Stimulated activated CD8-positive, alpha-beta memory T cell treated with anti-CD3 and anti-CD28 coated beads, Interleukin-15, amount 100 ng/mL, for 4 hours (primary cell): ENCODE measurements at places on chromosomes 12 and 14.

- DNase-seq: no peak
Measured at GRCh38 chr14:105387530-105387922, 10.8 kb upstream of the TEX22 start.

DNA sequence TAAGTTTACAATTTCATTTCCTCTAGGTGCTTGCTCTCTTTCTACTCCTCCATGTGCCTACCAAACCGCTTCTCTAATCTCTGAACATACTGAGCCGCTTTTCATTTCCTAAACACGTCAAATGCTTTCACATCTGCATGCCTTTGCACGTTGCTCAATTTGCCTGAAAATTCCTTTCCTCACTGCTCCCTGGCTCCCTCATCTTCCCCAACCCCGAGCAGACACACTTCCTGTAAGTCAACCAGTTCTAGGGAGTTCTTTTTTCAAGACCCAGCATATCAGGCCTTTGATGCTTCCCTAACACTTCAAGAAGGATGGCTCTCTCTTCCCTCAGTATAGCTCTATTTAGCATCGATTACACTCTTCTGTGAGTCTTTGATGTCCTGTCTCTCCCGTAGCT lies 50.3 kb downstream of the LMO3 start:
- no peak for DNase-seq

DNA sequence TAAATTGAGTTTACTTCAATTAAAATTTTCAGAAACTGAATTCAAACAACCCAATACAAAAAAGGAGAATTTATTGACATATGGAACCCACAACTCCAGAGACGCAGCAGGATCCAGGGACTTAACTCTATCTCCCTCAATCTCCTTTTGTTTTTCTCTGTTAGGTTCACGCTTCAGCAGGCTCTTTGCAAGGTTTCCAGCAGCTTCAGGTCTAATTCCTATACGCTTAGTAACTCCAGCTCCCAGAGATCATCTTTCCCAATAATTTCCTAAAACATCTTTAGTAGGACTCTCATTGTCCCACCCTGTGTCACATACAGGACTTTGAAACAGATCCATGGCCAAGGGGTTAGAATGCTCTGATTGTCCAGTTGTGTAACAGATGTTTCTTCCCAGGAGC lies 175.2 kb downstream of the RMST start:
- no peak for DNase-seq

GRCh38 chr12:77120156-77121085 lies 55.1 kb upstream of the E2F7 start:
- no peak for DNase-seq

GRCh38 chr14:69852531-69853321 lies 26.5 kb upstream of the SMOC1 start:
- no peak for DNase-seq

- no peak for DNase-seq
Measured at GRCh38 chr14:93582516-93582915, 151.8 kb downstream of the UNC79 start.

- DNase-seq: no peak
Measured at GRCh38 chr12:94405413-94406116, 54.1 kb downstream of the CEP83 start.

DNA sequence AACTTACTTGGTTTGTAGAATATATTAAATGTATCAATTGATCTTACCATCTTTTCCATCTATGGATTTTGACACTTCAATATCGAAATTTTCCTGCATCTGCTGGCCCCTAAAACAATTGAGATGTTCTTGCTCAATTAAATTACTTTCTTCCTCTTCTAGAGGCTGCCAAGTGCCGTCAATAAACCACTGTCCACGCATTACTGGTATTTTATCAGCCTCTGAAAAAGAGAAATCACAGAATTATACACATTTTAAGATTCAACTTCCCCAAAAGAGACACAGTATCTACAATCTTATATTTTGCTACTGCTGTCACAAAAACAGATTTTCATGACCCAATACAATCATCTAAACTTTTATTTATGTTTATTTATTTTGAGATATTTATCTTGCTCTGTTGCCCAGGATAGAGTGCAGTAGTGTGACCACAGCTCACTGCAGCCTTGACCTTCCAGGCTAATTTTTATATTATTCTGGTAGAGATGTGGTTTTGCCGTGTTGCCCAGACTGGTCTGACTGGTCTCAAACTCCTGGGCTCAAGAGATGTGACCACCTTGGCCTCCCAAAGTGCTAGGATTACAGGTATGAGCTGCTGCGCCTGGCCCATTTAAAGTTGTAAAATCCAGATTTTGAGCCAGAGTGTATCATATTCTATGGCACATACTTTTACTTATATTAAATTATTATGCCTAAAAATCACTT lies 49.3 kb downstream of the DDHD1 start:
- DNase-seq: no peak

DNA sequence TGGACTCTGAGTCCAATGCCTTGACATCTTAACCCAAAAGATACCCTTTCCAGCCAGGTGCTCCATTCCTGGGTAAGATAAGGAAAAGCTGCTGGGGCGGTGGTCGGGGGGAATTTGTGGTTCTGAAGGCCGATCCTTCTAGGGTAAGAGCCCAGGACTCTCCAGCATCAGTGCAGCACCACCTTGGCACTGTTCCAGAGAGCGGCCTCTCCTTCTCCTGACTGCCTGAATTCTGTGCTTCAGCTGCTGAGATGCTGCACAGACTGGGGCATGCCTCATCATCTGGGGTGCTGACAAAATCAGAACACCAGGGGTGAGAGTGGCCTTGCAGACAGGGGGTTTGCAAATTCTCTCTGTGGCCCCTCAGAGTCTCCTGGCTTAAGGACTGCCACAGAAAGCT lies 87.5 kb downstream of the SPTB start:
- no peak for DNase-seq

DNA sequence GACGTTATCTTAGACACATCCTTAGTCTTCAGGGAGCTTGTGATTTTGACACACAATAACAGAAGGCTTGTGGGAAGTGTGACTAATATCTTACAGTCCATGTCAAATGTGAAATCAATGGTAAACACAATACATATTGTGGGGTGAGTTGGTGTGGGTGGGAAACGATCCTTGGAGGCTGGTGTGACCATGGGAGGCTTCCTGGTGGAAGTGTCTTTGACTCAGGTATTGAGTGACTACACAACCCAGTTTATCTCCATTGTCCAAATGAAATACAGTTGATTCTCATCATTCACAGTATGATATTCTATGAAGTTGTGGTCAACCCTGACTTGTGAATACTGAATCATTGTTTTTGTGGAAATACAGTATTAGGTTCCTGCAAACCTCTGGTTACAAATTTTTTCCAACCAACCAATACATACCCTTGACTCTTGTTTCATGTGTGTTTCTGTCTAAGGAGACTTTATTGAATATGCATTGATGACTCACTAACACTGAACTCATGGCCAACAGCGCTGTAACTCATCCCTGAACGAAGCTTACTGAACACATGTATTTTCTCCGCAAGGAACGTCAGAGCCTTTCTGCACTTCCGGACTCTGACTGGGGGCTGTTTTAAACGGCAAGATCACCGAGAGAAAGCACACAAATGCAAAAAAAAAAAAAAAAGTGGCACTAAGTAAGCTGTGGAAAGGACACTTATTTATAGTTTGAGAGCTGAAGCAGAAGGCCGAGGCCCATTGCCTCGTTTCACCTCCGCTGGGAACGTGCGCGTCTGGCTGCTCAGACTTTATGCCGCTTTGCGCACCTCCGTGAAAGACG lies 59.0 kb downstream of the CLMN start:
- DNase-seq: no peak

GRCh38 chr14:23432102-23432925 lies 3.1 kb downstream of the MYH7 start:
- DNase-seq: no peak

DNA sequence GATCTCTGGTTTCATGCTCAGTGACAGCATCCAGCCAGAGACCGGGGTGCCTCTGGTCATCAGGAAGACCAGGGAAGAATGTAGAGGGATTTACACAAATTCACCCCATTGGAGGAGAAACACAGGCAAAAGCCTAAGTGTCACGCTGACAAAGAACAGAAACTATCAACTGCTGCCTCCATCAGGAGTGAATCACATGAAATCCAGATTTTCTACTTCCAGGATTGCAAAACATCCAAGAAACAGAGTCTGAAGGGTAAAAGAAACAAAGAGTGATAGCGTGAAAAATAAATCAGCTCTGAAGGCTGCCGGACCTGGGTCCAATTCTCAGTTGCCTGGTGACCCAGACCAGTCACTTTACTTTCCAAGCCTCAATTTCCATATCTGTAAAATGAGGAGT lies 136.1 kb upstream of the MAP1LC3B2 start:
- DNase-seq: no peak

GRCh38 chr14:97218691-97219430 lies 421.7 kb downstream of the VRK1 start:
- peak; percentile 7 for DNase-seq

GRCh38 chr12:85575120-85576096 lies 260.8 kb downstream of the RASSF9 start:
- DNase-seq: no peak

- no peak for DNase-seq
Measured at GRCh38 chr14:96102081-96102856, 63.1 kb downstream of the C14orf132 start.

GRCh38 chr12:47777151-47777550 lies 4.1 kb downstream of the SLC48A1 start:
- DNase-seq: no peak

DNA sequence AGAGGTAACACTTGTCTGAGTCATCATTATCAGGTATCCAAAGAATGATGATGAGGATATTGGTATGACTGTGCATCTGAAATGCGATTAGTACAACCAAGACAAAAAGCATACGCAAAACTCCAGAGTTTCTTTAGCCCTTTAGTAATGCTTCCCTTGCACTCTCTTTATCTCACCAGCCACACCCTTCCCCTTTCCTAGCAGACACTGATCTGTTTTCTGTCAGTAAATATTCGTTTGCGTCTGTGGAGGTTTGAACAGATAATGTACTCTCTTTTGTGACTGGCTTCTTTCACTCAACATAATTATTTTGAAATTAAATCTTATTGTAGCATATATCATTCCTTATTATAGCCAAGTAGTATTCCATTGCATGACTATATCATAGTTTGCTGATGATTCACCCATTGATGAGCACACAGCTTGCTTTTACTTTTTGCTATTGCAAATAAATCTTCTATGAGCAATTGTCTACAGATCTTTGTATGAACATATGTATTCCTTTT lies 775.7 kb downstream of the SLC6A15 start:
- no peak for DNase-seq

GRCh38 chr12:6140651-6141447 lies 16.4 kb upstream of the VWF start:
- peak; percentile 12 for DNase-seq

GRCh38 chr12:103913100-103913499 lies 17.1 kb upstream of the HSP90B1 start:
- no peak for DNase-seq

GRCh38 chr14:104138098-104138717 lies at the start of gene KIF26A:
KIF26A (plus strand) TSS chr14:104138587; CDS start chr14:104138723, 136 bp downstream.
- DNase-seq: no peak

DNA sequence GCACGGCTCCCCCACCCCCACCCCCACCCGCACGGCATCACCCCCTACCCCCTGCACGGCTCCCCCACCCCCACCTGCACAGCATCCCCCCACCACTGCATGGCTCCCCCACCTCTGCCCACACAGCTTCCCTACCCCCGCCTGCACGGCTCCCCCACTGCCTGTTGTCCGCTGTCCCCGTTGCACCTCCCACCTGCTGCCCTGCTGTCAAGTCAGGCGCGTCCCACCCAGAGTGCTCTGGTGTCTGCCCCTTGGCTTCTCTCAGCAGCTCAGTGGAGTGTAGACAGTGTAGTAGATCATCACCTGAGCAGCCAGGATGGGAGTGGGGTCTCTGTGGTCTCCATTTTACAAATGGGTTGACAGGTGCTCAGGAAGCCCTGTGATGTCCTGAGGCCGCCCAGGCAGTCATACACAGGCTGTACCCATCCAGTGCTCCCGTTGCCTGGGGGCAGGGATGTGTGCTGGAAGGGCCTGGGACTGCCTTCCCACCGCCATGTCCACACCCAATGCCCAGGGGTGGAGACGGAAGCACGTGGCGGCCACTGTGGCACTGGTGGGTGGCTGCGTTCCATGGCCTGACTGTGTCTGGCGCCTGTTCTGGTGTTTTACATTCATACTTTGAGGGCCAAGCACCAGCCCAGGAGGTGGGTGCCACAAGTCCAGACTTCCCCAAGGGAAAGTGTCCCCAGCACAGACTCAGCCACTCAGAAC lies 32.5 kb downstream of the PACS2 start:
- no peak for DNase-seq

DNA sequence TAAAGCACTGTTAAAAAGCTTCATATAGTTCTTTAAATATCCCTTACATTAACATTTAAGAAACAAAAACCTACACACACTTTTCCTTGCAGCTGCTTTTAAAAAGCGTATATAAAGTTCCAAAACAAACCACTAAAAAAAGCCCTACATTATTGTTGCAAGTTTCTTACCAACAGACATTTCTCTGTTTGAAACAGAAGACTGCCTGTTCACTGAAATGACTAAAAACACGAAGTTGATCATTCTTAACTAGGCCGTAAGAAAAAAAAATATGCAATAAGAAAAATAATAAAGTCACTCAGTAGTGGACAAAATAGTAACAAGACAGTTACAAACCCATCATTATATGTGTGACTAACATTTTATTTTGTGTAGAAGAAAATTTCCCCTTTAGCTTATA lies 37.3 kb downstream of the KIF21A start:
- DNase-seq: no peak

DNA sequence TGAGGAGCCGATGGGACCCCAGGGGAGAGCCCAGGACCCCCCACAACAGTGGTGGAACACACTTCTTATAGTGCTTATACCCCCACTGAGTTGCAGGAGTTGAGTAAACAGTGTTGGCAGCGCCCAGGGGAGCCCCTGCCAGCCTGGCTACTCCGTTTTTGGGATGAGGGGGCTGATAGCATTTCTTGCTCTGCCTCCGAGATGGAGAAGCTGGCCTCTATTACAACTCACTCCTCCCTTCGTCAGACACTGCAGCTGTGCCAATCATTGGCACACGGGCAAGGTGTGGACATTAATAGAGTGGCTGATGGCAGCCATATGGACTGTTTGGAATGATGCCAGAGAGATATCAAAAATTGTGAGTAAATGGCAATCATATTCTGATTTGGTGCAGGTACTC lies 94.9 kb upstream of the TMPO start:
- no peak for DNase-seq

- no peak for DNase-seq
Measured at GRCh38 chr14:104161602-104162367, 23.4 kb downstream of the KIF26A start.

GRCh38 chr12:103331643-103332042 lies 164.1 kb downstream of the C12orf42 start:
- no peak for DNase-seq

- DNase-seq: no peak
Measured at GRCh38 chr12:56713345-56713744, 11.8 kb downstream of the NACA start.

GRCh38 chr12:41459111-41459905 lies 271.2 kb downstream of the PDZRN4 start:
- no peak for DNase-seq

- no peak for DNase-seq
Measured at GRCh38 chr14:31243860-31244259, 36.3 kb upstream of the HECTD1 start.

- DNase-seq: no peak
Measured at GRCh38 chr12:48788854-48789775, at the start of gene ADCY6. ADCY6 (minus strand) TSS chr12:48789089; CDS start chr12:48783434, 5,655 bp downstream.

GRCh38 chr12:32726286-32726685 lies 29.4 kb downstream of the YARS2 start:
- DNase-seq: no peak

GRCh38 chr12:106429043-106429552 lies 71.5 kb downstream of the POLR3B start:
- DNase-seq: no peak
